Activated T-cell treated with anti-CD3 and anti-CD28 coated beads, Interleukin-2, amount 50 U/mL, for 4 hours (primary cell): ENCODE measurements at places on chromosomes 7 and 10.

DNA sequence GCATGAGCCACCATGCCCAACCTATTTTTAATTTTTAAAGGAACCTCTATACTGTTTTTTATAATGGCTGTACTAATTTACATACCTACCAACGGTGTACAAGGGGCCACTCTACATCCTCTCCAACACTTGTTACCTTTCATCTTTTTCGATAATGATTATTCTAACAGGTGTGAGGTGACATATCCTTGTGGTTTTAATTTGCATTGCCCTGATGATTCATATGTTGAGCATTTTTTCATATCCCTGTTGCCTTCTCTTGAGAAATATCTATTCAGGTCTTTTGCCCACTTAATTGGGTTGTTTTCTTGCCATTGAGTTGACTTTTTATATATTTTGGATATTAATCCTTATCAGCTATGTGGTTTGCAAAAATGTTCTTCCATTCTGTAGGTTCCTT lies 167.0 kb downstream of the CTTNBP2 start:
- DNase-seq, result no peak

GRCh38 chr10:80535671-80536360 lies 1.9 kb upstream of the SH2D4B start:
- DNase-seq, result peak; percentile 68

DNA sequence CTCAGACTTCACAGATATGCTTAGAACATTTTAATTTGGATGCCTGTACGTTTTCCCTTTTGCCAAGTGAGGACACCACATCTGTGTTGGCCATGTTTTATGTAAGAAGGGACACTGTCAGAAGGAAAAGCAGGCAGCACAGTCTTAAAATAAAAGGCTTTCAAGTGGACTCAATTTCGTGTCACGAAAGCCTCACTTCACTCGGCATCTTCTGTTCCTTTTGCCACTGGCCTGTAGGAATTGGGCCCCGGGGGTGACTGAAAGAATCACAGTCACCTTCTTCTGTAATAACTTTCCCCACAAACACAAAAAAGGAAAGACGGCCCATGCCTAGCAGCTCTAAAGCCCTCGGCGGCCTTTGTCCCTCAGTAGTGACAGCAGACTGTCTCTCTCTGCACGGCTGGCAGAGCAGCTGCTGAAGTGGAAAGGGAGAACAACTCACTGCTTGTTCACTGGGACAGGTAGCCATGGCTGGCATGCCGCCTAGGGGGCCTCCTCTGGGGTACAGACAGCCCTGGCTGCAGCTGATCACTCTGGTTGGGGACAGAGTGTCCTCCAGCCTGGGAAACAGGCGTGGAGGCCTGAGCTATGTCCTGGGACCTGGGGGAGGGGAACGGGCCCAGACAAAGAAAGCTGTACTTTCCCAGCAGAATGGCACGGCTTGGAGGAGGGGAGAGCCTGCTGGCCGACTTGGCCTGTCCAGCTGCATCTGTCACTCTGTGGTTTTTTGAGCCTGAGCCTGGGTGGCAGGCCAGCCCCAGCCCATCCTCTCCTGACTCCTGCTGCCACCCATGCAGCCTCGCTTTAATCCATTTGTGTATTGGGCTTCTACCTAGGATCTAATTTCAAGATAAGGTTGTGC lies 4.4 kb downstream of the RASSF4 start:
- no peak for DNase-seq

- DNase-seq, result peak; percentile 21
Observed at GRCh38 chr10:89032141-89032891, 41.7 kb downstream of the FAS start.

GRCh38 chr10:79038841-79039201 lies 29.9 kb upstream of the ZMIZ1 start:
- no peak for DNase-seq

DNA sequence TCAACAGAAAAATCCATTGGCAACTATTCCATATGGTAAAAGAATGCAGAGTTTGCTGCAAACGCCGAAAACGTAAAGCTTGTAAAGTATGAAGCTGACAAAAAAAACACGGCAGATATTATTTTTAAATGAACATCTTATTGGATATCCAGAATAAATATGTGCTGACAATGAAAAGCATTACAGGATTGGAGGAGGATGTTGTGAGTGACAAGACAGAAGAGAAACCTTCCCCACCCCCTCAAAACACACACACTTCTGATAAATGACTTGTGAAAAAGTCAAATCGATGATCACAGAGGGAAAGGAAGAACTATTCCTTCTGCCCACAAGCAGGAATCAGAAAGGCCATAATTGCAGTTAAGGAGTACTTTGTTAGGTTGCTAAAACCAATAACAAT lies 14.6 kb downstream of the FAM131B start:
- no peak for DNase-seq

- no peak for DNase-seq
Observed at GRCh38 chr10:30536578-30536977, 93.0 kb downstream of the LYZL2 start.

GRCh38 chr7:876972-877311 lies 588 bp downstream of the GET4 start:
- no peak for DNase-seq

- no peak for DNase-seq
Observed at GRCh38 chr7:84085998-84086397, 108.6 kb downstream of the SEMA3A start.

- no peak for DNase-seq
Observed at GRCh38 chr7:40608321-40609075, 473.7 kb downstream of the SUGCT start.

- DNase-seq, result peak; percentile 69
Observed at GRCh38 chr7:151232917-151233701, 826 bp downstream of the CHPF2 start.
